GM23338 (cell line): ENCODE measurements at places on chromosomes 3 and 15. TPM values are rescaled to one million over a fixed set of nuclear protein-coding genes. Genes with fewer than 3 reads are reported as not detected.

SLC24A5 gene
- total RNA-seq: not detected in 2 replicates

THPO gene
- total RNA-seq: 0.14 and 0.97 TPM in 2 replicates

DNA sequence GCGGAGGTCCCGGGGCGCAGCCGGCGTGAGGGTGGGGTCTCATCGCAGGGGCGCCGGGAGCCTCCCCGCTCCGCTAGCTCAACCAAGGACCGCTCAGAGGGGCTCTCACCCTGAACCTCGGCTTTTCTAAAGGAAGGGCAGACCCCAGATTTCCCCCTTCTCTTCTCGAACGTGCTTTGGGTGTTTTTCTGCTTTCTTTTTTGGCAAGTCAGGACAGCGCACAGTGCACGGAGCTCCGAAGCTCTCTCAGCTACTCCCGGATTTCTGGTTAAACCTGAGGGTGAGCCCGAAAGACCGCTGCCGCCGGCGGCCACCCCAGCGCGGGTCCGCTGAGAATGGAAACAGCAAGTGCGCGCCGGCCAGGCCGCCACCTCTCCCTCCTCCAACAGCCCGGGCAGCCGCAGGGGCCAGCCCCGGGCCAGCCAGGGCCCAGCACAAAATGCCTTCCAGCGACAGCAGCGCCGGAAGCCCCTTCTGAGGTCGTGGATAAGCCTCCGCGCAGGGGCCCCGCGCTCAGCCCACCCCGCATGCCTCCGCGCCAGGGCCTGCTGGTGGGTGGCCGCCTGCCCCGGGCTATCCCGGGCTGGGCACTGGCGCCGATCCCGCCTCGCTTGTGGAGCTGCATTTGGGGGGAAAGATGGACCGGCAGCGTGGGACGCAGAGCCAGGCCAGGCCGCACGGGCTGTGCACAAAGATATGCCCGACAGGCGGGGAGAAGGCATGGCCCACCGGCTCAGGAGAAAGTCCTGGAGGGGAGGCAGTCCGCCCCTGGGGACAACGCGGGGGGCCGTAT, 8.2 kb upstream of the OCA2 start:
- peaks cover 4% of the 10 kb centered on the region; the same call in 1 of the 2 replicates for H3K4me1 ChIP-seq
- peak overlapping the region; percentile 72 for H3K4me3 ChIP-seq
- H3K27me3 ChIP-seq: peaks cover 31% of the 10 kb centered on the region
- no peak overlapping the region for H3K27ac ChIP-seq
- H3K36me3 ChIP-seq: no peaks in the 10 kb centered on the region
- peak; percentile 63 for DNase-seq

DNA sequence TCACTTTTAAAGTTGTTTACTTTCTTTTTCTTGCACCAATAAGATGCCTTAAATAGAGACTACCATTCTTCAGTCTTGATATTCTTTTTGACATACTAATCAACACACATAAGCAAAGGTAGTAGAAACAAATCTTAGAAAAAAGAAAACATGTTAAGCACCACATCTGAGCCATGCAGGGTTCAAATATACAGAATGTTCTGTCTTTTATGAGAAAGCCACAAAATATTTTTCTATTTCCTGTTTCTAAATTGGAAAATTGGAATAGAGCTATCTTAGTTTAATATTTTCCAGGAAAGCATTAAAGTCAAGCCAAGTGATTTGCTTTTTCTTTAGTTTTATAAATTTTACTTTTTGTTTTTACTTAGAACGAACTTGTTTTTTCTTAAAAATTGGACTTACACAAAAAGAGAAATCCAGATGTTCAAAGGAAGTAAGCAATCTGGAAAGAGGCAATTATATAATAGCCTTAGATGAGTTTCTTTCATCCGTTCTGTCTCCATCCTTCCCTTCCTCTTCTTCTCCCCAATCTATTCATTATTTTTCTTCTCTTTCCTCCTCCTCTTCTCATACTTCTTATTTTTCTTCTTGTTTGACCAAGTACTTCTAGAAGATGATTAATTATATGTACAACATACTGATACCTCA, 731.7 kb downstream of the SQOR start:
- DNase-seq: no peak
- no peak overlapping the region for H3K27ac ChIP-seq
- H3K36me3 ChIP-seq: no peaks in the 10 kb centered on the region
- H3K27me3 ChIP-seq: no peaks in the 10 kb centered on the region
- no peak overlapping the region for H3K4me3 ChIP-seq

DNA sequence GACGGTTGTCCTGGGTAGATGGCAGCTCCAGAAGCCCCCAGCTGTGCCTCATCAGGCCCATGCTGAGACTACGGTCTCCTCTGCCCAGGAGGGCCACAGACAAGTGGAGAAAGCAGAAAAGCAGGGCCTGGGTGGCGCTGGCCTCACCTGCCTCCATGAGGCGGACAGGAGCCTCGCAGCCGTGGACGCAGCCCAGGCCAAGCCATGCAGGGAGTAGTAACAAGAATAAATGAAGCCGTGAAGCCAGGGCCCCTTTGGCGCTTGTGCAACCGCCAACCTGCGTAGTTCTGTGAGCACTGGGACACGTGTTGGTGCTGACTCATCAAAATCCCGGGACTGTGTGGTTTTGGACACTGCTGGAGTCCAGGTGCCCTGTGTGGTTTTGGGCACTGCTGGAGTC, 12.3 kb upstream of the MUC4 start:
- no peak overlapping the region for H3K27ac ChIP-seq
- no peak overlapping the region for H3K4me3 ChIP-seq
- no peaks in the 10 kb centered on the region for H3K27me3 ChIP-seq
- H3K36me3 ChIP-seq: no peaks in the 10 kb centered on the region
- no peak for DNase-seq
- H3K4me1 ChIP-seq: no peaks in the 10 kb centered on the region
